ENCODE measurements at places on chromosomes 11 and 22. TPM values are rescaled to one million over a fixed set of nuclear protein-coding genes. Genes with fewer than 3 reads are reported as not detected.

TRIM34 gene
- total RNA-seq = 3.6 TPM

ASRGL1 gene
- 10.4 TPM for total RNA-seq

ZNF280B gene
- total RNA-seq = 3.8 TPM

SOX6 gene
- not detected for total RNA-seq

CLDN5 gene
- total RNA-seq = not detected

JHY gene
- 2.7 TPM for total RNA-seq

MUC5AC gene
- total RNA-seq = not detected

ABCG4 gene
- not detected for total RNA-seq

MS4A6A gene
- total RNA-seq = not detected

INS gene
- not detected for total RNA-seq

P2RX6 gene
- total RNA-seq = 0.40 TPM

OR10A5 gene
- total RNA-seq = not detected

OR8G5 gene
- total RNA-seq = not detected

NPAS4 gene
- total RNA-seq = not detected

BTBD18 gene
- not detected for total RNA-seq

HOATZ gene
- not detected for total RNA-seq

All from activated CD8-positive, alpha-beta memory T cell treated with anti-CD3 and anti-CD28 coated beads for 36 hours (primary cell).